ENCODE measurements at places on chromosomes 2 and 18.

GRCh38 chr2:220783671-220784070, 788.4 kb downstream of the EPHA4 start:
- DNase-seq, result no peak

DNA sequence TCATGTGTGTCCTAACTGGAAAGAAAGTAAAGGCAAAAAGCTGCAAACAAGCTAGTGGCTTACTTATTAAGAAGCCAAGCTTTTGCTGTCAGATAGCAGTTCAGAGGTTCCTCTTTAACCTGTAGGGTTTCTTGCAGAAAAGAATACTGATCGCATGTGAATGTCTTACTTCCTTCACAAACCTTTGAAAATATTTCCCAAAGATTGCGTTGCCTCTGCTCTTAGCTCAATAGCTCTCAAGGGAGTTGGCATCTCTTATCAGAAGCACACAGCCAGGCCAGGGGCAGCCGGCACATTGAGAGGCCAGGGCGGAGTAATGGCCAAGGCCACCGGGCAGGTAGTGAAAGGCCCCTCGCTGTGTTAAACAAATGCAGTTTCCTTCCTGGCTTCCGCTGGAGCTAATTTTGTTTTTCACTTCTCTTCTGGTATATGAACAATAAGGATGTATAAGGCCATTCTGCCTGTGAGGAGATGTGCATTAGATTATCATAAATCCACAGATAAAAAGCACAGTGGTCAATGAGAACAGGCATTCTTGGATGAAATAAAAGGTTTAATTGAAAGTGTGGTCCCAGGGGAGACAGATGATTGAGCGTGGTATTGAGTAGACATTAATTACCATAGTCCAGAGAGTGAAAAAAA, 542.4 kb upstream of the NRP2 start:
- DNase-seq, result no peak

DNA sequence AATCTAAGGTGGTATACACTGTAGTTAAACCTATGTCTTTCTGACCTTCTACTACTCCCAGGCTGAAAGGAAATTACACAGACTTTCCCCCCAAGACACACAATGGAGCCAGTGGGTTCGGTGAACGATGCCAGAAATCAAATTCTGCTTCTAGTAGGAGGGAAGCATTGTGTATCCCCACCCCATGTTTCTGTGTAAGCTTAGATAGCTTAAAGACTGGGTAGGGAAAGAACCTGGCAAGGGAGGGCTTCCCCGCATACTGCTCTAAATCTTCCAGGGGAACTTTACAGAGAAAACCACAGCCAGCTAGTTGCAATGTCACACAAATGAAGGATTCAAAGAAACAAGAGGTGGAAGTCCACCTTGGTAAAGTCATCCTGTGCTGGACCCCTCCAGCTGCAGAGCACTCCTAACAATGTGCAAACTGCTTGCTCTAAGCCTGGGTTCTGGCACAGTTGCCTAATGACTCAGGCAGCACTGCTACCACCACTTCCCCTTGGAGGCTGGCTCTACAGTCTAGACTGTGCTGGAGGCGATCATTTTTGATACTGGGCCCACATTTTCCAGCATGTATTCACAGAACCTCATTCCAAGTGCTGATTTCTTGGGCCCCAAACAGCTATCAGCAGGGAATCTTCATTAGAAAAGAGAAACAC, 47.5 kb downstream of the TRIB2 start:
- DNase-seq, result no peak

- no peak for DNase-seq
Measured at GRCh38 chr2:154776825-154777224, 78.3 kb downstream of the KCNJ3 start.

DNA sequence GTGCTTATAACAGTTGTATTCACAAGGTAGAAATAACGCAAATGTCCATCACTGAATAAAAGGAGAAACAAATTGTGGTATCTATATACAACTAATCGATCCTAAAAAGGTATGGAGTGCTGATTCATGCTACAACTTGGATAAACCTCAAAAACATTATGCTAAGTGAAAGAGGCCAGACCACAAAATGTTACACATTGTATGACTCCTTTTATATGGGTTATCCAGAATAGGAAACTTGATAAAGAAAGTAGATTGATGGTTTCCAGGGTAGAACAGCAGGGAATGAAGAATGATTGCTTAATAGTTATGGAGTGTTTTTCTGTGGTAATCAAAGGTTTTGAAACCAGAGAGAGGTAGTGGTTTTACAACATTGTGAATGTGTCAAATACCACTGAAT, 432.2 kb upstream of the TRIB2 start:
- DNase-seq, result no peak

DNA sequence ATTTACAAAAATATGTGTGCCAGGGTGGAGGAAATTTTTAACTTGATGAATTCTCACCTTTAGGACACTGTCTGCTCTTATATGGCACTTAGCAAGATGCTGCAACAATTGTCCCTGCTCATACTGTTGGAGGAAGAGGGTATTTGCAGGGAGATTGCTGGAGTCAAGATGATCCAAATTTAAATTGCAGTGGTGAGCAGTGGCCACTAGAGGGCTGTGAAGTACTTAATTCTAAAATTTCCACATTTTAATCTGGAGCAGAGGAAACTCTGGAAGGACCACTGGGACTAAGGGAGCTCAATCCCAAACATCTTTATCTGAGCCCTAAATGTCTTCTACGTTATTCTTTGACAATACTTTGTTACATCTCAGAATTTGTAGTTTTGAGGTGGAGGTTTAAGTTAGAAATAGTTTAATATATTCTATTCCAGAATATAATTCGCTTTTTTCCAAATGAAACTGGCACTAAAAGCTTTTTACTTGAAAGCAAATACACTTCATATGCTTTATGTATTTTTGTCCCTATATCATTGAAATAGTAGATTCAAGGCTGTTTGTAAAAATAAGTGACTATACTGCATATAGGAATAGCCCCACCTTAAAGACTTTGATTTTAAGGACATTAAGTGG, 33.0 kb upstream of the PTH2R start:
- peak; percentile 39 for DNase-seq

DNA sequence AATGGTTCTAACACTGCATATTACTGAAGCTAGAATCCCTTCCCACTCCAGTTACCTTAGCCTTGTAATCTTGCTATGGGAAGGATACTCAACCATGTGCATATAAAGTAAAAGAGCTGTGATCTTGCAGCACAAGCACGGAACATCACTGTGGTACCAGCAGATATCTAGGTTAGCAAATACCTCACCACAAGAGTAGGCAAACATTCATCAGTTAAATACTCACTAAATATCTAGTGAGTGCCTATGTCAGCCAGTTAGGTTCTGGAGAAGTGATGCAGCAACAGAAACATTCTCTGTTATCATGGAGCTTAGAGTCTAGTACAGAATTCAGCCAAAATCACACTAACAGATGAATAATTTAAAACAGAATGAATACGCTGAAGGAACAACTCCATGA, 349.6 kb upstream of the UBE2E3 start:
- no peak for DNase-seq

DNA sequence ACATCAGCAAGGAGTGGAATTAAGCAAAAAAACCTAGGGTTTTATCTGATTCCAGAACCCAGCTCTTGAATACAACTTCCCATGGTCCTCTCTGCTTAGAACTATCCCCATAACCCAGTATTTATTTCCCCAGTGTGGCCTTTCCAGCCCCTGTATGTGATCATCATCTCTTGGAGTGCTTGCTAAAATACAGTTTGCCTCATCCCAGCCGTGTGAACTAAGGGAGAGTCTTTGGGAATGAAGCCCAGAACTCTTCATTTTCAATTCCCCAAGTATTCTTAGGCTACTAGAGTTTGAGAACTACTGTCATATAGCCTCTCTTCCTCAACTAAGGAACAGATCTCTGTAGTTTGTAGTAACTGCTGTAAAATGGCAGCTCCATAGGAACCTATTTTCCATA, 173.1 kb downstream of the LCLAT1 start:
- DNase-seq, result no peak

GRCh38 chr2:191688934-191689695, 11.2 kb downstream of the NABP1 start:
- DNase-seq, result no peak

- DNase-seq, result no peak
Measured at GRCh38 chr2:125405816-125406215, 1250.1 kb upstream of the GYPC start.

- DNase-seq, result no peak
Measured at GRCh38 chr2:50613161-50613560, 418.8 kb downstream of the NRXN1 start.

DNA sequence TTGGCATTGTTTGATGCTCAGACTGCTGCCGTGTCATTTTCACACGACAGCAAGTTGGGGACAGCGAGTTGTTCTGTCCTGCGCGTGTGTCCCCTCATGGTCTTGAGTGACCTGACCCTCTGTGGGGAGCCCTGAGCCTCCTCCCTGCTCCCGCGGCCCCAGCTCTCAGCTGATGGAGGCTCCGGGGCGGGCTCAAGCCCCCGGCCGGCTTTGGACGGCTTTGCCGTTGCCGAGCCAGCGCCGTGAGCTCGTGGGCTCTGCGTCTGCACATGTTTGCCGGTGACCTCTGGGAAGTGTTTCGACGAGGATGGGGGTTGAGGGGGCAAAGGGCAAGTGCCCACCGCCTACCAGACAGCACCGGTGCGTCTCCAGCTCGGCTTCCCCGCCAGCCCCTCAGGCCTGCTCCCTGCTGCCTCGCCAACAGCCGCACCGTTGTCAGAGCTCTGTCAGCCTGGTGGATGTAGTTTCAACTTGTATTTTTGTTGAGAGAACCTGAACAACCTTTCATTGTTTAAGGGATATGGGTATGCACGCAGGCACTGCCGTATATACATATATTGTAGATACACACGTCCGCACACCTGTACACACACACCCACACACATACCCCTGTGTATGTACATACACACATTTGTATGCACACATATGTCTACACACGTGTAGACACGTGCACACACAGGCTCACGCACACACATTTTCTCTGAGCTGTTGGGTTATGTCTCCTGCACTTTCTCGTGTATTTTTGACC, 13.7 kb downstream of the PDCD1 start:
- DNase-seq, result no peak

- DNase-seq, result no peak
Measured at GRCh38 chr2:145815933-145816332, 1296.0 kb upstream of the ZEB2 start.

GRCh38 chr2:200798514-200798913, 13.2 kb upstream of the BZW1 start:
- DNase-seq, result no peak

DNA sequence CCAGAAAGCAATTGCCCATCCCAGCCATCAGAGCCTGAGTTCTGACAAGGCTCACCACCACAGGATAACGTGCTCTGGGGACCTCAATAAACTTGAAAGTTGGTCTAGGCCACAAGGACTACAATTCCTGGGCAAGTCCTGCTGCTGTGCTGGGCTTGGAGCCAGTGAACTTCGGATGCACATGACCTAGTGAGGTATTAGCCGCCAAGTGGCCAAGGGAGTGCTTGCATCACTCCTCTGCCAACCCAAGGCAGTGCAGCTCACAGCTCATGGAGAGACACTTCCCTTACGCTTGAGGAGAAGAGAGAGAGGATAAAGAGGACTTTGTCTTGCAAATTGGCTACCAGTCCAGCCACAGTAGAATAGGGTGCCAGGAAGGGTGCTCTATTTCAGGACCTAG, 219.6 kb downstream of the MBD2 start:
- DNase-seq, result no peak

- DNase-seq, result no peak
Measured at GRCh38 chr2:99487906-99488305, 1.9 kb downstream of the REV1 start.

DNA sequence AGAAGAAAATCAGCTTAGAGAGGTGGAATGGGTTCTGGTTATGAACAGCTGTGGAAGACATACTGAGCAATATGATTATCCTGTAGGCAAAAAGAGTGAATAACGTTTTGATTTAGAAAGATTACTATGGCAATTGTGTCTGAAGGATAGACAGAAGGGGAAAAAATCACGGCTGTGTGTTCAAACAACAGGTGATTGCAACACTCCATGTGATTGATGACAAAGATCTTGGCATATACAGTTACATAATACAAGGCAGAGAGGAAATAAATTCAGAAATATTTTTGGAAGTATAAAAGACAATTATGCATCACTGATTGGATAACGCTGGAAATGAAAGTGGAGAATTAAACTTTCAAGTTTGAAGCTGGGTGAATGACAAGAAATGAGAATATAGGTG, 58.5 kb upstream of the KCNJ3 start:
- no peak for DNase-seq

GRCh38 chr2:56680971-56681631, 497.3 kb downstream of the CCDC85A start:
- no peak for DNase-seq

DNA sequence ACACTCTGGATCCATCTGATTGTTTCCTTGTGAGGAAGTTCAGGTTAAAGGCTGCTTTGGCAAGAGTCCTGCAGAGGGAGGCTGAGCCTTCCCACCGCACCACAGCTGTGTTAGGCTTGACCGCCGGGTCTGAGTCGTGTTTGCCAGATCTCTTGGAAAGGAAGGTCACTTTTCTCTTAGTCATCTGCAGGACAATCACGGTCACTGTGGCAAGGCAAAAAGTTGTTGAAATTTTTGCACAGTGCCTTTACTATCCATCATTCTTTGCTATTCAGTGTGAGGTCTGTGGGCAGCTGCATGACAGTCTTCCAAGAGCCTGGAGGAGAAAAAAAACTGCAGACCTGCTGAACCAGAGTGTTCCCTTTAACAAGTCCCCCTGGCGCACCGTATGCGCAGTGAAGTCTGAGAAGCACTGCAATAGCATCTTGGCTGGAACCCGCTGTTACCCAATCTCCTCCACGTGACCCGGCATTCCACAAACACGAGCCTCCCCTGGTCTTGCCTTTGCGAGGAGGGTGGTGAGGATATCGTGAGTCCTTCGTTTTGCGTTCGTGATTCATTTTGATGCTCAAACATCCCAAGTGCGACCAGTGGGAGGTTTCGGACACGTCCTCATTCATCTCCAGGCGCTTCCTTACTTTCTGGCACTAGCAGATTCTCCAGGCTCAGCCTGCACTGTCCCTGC, 23.0 kb downstream of the BIN1 start:
- DNase-seq, result no peak

- DNase-seq, result no peak
Measured at GRCh38 chr2:103144837-103145236, 383.0 kb downstream of the TMEM182 start.

DNA sequence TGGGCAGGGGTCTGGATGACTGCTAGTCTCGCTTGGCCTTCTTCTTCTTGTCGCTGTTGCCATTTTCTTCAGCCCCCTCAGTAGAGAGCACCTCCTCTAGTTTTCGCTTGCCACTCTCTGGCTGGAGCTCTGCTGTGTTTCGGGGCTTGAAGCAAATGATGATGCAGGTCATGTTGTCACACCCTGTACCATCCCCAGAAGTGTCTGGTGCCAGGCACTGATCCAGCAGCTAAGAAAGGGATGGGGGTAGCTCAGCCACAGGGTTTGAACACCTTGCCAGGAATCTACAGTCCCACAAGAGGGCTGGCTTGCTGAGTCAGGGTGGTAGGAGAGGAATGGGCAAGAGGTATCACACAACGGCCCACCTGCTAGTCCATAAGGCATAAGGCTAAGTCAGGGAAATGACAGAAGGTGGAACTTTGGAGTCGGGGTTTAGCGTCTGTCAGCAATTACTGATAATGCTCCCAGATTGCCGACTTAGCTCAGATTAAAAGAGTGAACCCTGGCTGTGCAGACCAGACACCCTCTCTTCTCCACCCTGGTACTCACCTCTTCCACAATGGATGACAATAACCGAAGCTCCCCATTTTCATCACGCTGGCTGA, 1.1 kb upstream of the ZNF513 start:
- no peak for DNase-seq

Data from CD4-positive, alpha-beta T cell treated with Interferon alpha-2 for 1 hour (primary cell).